ENCODE measurements at places on chromosomes 2 and 18.

GRCh38 chr2:129061769-129062121 is 743.1 kb upstream of the HS6ST1 start:
- no peak for DNase-seq

DNA sequence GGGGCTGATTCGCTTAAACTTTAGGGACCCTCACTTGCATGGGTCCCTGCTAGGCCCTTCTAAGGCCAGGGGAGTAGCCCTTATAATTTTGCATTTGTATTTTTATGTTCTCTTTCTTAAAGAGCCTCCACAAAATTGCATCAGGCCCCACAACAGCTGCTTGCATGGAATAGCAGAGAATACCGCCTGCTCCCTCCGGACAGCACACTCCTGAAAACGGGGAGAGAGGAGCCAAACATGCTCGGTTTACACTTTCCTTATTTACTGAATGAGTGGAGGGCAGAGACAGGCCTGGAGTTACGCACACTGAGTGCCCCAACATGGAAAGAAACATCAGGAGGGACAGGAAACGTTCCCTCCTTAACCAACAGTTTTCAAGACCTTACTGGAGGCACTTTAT is 132.2 kb downstream of the ANTXR1 start:
- DNase-seq: no peak

GRCh38 chr2:133456156-133456555 is 112.1 kb downstream of the NCKAP5 start:
- no peak for DNase-seq

DNA sequence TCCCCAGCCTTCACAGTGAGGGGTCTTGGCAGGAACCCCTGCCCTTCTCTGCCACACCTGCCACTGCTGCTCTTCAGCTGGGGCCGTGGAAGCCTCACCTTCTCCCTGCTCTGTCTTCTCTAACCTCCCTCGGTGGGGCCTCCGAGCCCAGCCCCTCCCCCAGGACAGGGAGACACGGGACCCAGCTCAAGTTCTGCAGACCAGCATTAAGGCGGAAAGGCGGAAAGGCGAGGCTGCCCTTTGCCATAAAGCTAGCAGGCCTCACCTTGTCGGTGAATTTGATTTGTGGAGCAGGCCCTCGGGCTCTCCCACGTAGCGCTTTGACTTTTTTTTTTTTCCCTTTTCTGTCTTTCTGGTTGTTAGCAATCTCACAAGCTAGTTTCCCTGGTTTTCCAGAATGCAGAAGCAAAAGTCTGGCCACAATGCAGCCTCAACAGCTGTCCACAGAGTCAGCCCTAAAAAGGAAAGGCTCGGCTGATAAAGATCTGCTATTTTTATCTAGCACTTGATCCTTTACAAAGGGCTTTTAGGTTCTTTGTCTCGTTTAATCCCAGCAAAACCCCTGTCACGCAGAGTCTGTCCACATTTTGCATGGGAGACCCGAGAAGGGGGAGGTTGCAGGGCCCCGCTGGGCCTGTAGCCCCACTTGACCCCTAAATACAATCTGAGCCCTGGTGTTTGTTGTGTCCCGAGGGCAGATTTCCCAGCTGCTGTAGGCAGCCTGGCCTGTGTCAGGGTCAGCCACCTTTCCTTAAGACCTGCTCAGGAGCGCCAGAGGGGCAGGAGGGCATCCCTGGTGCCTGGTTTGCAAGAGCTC is 6.0 kb downstream of the ITM2C start:
- peak; percentile 93 for DNase-seq

GRCh38 chr18:77069931-77070330 is 62.7 kb downstream of the MBP start:
- DNase-seq: no peak

DNA sequence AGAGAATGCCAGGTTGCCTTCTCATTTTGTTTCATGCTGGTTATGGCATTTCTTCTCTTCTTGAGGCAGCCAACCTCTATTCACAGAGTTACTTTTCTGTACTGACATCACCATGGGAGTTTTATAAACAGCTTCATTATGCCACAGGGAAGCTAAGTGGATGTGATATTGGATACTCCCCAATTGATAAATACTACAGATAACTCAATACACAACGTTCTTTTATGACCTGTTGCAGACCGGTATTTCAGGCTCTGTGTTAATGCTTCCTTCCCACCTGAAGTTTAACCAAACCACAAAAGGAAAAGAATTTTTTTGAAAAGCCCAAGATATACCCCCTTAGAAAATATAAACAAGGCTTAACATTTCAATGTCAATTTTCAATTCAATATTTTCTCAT is 258.3 kb upstream of the SOX11 start:
- DNase-seq: no peak

GRCh38 chr2:176614930-176615329 is 345.7 kb downstream of the MTX2 start:
- DNase-seq: no peak

- no peak for DNase-seq
Measured at GRCh38 chr2:127917916-127918315, 32.2 kb upstream of the AMMECR1L start.

DNA sequence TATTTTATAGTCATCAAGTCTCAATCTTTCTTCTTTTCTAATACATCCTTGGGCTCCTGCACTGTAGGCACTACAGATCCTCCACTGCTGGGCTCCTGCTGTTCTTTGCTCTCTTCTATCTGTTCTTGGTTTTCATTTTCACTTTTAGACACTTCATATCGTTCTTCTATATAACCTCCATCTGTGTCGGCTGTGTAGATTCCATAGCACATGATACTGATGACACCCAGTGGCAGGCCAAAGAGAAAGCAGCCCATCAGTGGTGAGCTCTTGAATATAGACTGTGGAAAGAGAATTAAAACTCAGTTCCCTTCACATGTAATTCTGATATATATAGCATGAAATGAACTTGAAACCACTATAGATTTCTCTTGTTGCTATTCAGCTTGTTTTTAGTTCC is 38.0 kb downstream of the TMX3 start:
- no peak for DNase-seq

- DNase-seq: no peak
Measured at GRCh38 chr2:219870041-219870440, 242.6 kb downstream of the SLC4A3 start.
